Activated CD8-positive, alpha-beta memory T cell treated with anti-CD3 and anti-CD28 coated beads for 48 hours (primary cell): ENCODE measurements at places on chromosomes 3 and 15.

DNA sequence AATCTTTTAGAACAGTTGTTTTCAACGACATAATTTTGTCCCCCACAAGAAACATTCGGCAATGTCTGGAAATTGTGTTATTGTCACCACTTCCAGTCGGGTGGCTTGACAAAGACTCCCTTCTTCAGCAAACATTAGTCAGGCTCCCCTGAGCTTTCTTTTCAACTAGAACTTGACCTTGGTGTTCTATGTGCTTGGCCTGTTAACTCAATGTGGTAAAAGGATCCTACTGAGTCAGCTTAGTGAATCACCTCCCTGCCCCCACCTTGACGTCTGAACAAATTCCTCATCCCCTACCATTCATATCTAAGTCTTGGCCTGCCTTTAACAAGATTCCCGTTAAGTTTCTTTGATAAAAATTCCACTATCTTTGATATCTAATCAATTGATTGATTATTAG is 465.0 kb upstream of the ROBO1 start:
- DNase-seq, result no peak

GRCh38 chr15:96352604-96353405 is 22.3 kb downstream of the NR2F2 start:
- no peak for DNase-seq

- DNase-seq, result no peak
Observed at GRCh38 chr3:146577662-146578061, 27.5 kb downstream of the PLSCR5 start.

- no peak for DNase-seq
Observed at GRCh38 chr3:121414924-121415323, 130.9 kb downstream of the POLQ start.

GRCh38 chr15:66831801-66832390 is 129.9 kb downstream of the SMAD6 start:
- DNase-seq, result no peak

GRCh38 chr3:73270839-73271483 is 209.5 kb downstream of the EBLN2 start:
- no peak for DNase-seq

- DNase-seq, result no peak
Observed at GRCh38 chr3:88117683-88118082, 32.1 kb upstream of the C3orf38 start.

- DNase-seq, result no peak
Observed at GRCh38 chr15:77120576-77120975, 49.7 kb upstream of the TSPAN3 start.
